ENCODE measurements at places on chromosomes 5 and 9.

GRCh38 chr9:104386425-104387069 is 117.5 kb upstream of the OR13F1 start:
- DNase-seq: no peak

DNA sequence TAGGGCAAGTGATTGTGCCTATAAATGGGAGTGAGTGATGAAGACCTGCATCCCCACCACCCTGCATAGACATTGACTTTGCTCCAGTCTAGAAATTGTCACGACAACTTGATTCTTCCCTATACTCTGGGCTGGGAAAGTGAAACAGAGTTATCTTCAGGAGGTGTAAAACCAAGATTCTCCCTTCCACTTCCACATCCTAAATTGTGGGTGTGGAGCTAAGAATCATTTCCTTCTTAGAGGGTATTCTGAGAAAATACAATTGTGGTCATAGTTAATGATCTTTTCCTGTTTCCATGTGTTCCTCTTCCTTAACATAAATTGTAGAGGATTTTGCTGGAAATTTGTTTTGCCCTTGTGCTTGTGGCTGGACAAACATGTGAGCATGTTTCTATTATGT is 96.8 kb upstream of the PJA2 start:
- DNase-seq: no peak

GRCh38 chr5:63963080-63963735 is 963 bp upstream of the HTR1A start:
- no peak for DNase-seq

DNA sequence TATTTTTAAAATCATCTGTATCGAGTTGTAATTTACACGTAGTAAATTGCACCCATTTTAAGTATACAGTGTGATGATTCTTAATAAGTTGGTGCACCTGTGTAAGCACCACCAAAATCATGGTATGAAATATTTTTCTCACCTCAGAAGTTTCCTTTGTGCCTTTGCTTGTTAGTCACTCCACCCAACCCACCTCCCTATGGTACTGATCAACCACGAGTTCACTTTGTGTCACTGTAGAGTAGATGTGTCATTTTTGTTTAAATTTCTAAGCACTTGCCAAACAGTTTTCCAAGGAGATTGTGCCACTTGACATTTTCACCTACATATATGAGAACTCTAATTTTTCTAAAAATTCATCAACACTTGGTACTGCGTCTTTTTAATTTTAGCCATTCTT is 806.5 kb downstream of the TLR4 start:
- DNase-seq: no peak

- DNase-seq: no peak
These were observed 108.8 kb downstream of the HMHB1 start for GRCh38 chr5:143920772-143921171.

GRCh38 chr5:154193701-154194121 is 3.2 kb downstream of the GALNT10 start:
- DNase-seq: no peak

- no peak for DNase-seq
These were observed 280.4 kb downstream of the TLE1 start for GRCh38 chr9:81408951-81409350.

DNA sequence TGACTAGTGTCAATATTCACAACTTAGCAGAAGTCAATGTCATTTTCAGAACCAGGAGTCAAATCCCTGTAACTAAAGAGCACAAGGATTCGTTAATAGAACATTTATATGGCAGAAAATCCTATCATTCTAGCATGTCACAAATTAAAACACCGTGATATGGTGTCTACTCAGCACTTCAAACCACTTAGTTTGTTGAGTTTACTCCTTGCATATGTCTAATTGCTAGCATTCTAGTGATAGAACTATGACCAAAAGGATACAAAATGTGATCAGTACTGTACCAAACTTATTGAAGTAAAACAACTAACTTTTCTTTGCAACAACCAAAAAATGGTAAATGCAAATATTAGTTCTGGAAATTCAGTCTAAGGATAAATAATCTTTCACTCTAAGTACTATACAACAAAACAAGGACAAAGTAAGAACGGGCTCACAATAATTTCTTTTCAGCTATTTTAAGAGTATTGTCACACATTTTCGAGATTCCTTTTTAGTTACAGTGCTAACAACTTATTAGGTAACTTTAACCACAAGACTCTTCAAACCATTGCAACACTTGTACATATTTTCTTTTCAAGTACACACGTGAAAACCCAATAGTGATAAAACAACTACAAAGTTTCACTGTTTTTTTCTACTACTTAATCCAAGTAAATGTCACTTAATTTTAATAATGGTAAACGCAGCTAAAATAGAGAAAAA is 845.2 kb upstream of the CDH10 start:
- no peak for DNase-seq

DNA sequence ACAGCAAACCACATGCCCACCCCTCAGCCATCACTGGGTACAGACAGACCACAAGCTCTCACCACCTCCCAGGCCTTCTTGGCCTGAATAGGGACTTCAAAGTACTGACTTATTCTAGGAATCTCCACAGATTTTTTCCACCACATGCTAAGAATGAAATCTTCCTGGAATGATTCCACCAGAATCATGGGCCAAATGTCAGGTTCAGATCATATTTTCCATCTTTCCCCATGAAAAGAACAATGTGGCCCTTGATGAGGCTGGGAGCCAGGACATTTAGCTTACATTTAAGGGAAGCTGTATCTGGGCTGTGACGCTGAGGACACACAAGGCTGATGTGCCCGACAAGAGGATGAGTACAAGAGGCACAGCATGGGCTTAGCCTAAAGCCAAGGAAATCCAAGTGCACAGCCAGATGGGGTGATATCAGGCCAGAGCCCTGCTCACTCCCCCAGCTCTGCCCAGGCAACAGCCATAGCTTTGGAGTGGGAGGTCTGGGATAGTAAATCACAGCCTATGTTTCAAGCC is 28.1 kb downstream of the ACSL6 start:
- no peak for DNase-seq
